ENCODE measurements at places on chromosomes 3 and 15. TPM values are rescaled to one million over a fixed set of nuclear protein-coding genes. Genes with fewer than 3 reads are reported as not detected.

KCNAB1 gene
- 1.2 TPM for total RNA-seq

ANKRD63 gene
- total RNA-seq: not detected

MASP1 gene
- 15.1 TPM for total RNA-seq

P2RY13 gene
- total RNA-seq: not detected

ERC2 gene
- total RNA-seq: not detected

KBTBD13 gene
- not detected for total RNA-seq

CSPG5 gene
- total RNA-seq: 0.11 TPM

PLCH1 gene
- total RNA-seq: not detected

ATP1B3 gene
- total RNA-seq: 49.4 TPM

MED12L gene
- total RNA-seq: 2.6 TPM

GCNT3 gene
- total RNA-seq: 5.8 TPM

HRG gene
- not detected for total RNA-seq

HTR3E gene
- not detected for total RNA-seq

C3orf49 gene
- total RNA-seq: not detected

NDN gene
- total RNA-seq: 71.0 TPM

GPR171 gene
- total RNA-seq: not detected

ALPK3 gene
- total RNA-seq: 2.8 TPM

SGO1 gene
- 5.4 TPM for total RNA-seq

GLDN gene
- 56.1 TPM for total RNA-seq

GP9 gene
- total RNA-seq: not detected

TMEM202 gene
- not detected for total RNA-seq
